ENCODE measurements at places on chromosomes 1 and 21.

DNA sequence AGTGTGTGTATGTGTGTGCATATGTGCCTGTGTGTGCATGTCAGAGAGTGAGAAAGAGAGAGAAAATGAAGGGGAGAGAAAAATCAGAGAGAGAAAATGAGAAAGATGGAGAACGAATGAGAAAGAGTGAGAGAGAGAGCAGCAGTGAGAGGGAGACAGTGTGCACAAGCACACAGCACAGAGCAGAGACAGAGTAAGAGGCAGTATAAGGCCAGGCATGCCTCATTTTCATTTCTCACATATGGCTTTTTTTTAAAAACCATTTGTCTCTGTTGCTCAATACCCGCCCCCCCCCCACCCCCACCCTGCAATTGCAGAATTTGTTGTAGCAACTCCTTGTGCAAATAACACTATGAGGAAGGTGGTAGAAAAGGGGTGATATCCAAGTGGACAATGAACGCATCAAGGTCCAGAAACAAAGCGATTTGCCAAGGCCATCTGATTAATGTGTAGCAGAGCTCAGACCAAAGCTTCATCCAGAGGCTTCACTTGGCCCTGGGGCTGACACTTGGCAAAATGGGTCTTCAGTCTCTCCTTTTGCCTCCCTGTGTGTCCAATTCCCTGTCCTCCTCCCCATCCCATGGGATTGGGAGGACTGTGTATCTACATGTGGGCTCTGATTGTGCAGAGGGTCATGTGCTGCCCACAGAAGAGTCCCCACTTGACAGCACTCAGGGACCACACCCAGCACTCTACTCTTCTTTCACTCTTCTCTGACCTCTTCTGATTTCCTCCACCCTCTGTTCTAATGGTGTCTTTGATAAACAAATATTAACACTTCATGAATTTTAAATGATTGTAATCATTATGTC lies 38.9 kb upstream of the HSD3B1 start:
- no peak for DNase-seq

GRCh38 chr1:220717800-220718640 lies 27.9 kb downstream of the C1orf115 start:
- no peak for DNase-seq

- no peak for DNase-seq
Measured at GRCh38 chr1:10553118-10553517, 78.4 kb downstream of the PEX14 start.

- no peak for DNase-seq
Measured at GRCh38 chr1:167681024-167681423, 40.8 kb upstream of the MPZL1 start.

GRCh38 chr1:20729990-20730689 lies 2.4 kb downstream of the SH2D5 start:
- no peak for DNase-seq

GRCh38 chr1:181846681-181847080 lies 214.8 kb downstream of the ZNF648 start:
- no peak for DNase-seq

- DNase-seq, result no peak
Measured at GRCh38 chr1:3265835-3266805, 188.3 kb upstream of the ARHGEF16 start.

DNA sequence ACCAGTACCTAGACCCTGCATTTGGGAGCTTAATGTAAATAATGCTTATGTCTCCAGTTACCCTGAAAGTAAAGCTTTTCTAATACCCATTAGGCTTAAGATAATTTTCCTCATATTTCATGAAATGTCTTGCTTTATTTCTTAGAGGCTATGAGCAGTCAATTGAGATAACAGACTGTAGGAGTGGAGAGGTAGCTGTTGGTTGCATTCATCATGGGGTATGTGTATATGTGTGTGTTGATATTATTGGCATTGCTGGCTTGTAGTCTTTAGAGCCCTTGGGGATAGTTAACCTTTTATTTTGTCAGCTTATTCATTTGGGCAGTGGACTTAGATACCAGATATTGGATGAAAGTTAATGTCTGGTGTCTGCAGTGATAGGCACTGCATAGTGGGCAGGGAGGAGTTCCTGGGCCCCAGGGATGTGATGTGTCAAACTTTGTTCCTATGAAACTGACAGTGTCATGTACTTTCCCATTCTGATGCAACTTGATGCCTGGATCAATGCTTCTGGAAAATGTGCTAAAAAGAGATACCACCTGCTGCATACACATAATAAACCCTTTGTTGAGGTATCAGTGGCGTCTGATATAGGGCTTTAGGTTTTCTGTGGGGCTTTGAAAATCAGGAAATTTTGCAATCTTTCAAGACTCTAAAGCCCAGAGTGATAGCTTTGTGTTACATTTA lies 83.9 kb downstream of the MAST2 start:
- DNase-seq, result no peak

DNA sequence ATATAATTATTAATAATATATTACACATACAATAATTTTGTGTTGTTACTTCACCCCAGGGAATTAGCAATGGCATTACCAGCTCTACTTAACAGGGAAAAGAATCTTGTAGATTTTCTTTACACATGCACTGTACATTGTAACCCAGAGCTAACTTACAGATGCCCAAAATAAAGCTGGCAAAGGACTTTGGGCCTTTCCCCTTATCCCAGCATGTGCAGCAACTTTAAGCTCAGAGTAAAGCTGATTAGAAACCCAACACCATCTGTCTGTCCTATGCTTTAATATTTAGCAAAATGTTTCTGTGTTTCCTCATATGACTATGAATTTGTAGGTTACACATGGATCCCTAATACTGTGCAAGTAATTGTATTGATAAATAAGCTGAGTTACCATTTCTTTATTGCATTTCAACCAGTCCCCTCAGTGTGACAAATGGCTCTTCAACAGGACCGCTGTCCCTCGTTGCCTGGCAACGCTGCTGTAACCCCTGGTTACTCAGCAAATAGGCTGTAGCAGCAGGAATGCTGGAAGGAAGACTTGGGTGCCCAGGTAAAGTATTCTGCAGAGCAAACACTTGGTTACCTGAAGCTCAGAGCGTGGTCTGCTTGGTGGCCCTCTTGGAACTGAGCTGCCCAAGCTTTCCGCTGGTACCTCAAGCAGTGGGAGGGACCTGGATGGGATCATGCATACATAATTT lies at the start of gene USH2A:
USH2A (minus strand) TSS at position 628 of the 700 bp plus-strand sequence. CDS start 1,112 bp downstream, outside the sequence.
- DNase-seq, result no peak

GRCh38 chr1:229642970-229643369 lies 16.9 kb downstream of the URB2 start:
- DNase-seq, result no peak

- no peak for DNase-seq
Measured at GRCh38 chr1:201329286-201329685, 46.0 kb downstream of the PKP1 start.

DNA sequence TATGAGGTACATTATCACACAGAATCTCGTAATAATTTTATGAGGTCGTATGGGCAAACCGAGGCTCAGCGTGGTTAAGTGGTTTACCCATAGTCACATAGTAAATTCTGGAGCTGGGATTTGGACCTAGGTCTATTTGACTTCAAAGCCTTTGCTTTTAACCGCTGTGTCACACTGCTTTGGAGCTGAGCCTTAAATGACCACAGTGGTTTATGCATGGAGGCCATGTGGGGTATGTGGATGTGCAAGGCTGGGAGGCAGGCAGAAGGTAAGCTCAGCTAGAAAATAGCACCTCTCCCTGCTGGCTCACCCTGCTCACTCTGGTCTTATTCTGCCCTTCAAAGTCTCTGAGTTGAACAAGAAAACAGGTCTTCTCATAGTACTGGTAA lies 269.5 kb downstream of the TRABD2B start:
- no peak for DNase-seq
